ENCODE measurements at places on chromosomes 11 and 22.
A peak's percentile ranks its signal among the peaks of the same experiment; 100 is the strongest.

- DNase-seq = no peak
Measured at GRCh38 chr11:70804139-70804837, 406.0 kb downstream of the CTTN start.

GRCh38 chr11:111310723-111311122, 12.4 kb downstream of the POU2AF3 start:
- DNase-seq = no peak

GRCh38 chr11:123544631-123545375, 109.6 kb downstream of the SCN3B start:
- no peak for DNase-seq

- no peak for DNase-seq
Measured at GRCh38 chr11:46279126-46280099, 2.0 kb downstream of the CREB3L1 start.

DNA sequence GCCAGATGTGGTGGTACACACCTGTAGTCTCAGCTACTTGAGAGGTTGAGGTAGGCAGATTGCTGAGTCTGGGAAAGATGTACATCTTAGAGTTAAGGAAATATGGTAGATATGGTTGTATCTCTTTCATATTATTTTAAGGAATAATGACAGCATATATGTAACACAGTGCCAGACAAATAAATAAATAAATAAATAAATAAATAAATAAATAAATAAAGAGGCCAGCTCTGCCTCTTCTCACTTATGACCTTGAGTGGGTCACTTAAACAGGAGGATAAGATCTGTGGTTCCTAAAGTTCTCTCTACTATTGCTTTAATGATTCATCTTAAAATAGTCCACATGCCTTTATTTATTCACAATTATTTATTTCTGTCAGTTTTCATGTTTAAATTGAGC, 890.9 kb upstream of the TENM4 start:
- no peak for DNase-seq

GRCh38 chr11:96483374-96483955, 93.7 kb downstream of the JRKL start:
- no peak for DNase-seq

DNA sequence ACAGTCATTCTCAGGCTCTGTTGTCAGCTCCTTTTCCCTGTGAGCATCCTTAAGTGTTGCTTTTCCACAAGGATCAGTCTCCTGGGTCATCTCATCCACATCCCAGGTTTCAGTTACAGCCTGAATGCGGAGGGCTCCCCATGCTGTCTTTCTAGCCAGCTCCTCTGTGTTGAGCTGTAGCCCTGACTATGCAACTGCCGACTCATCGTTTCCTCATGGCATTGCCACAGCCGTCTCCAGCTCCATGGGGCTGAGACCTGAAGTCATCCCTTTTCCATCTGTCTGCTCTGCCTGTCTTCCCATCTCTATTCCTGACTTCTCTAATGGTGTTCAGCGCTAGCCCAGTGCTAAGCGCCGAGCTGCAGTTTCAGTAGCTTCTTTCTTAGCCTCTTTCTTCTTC, 11.8 kb downstream of the SAMM50 start:
- DNase-seq = no peak

DNA sequence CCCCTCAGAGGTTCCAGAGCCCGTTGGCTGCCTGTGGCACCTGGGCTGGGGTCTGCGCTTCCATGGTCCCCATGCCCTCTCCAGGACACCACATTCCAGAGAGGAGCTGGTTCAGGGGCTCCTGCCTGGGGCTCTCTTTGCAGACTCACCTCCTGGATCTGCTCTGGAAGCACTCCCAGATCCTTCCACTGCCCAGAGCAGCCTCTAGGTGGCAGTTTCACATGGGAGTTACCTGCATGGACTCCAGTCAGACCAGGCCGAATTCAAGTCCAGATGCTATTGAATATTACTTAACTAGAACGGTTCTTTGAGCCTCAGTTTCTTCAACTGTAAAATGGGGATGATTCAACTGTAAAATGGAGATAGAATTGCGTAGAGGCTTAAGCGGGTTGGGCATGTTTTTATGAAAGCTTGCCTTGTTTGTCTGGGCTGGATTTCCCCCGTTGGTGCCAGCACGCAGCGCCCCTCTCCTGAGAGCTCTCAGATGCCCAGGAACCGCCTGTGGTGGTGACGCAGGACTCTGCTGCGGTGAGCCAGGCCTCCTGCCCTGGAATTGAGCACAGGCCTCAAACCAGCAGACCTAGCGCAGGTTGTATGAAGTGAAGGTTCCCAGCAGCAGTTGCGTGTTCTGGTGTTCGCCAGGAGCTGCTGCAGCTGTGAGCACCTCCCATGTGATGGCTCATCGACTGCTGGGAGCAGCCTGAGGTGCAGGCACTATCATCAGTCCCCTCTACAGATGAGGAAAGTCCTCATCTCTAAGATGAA, 44.2 kb downstream of the LMO1 start:
- DNase-seq = no peak

- DNase-seq = no peak
Measured at GRCh38 chr11:75264971-75265370, 24.4 kb downstream of the TPBGL start.

GRCh38 chr11:110076371-110076965, 16.7 kb upstream of the ZC3H12C start:
- no peak for DNase-seq

GRCh38 chr11:69642913-69643632, 2.1 kb downstream of the CCND1 start:
- peak; percentile 70 for DNase-seq

DNA sequence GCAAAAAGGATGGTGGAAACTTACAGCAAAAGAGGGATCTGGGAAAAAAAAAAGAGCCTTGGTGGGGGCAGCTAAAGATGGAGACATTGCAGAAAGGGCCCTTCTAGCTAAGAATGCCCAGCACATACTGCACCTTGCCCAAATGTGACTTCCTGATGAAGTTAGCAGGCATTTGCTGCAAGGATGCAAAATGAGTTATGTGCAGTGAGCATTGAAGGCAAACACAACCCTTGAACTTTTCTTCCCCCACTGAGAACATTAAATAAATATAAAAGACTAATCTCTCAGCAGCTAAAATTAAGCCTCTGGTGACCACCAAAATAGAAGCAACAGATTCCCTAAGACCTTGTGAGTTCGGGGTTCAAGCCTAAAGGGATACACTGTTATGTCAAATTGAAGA, 129.9 kb downstream of the ARL14EP start:
- no peak for DNase-seq

GRCh38 chr11:70845591-70846041, 406.8 kb downstream of the SHANK2 start:
- DNase-seq = no peak

GRCh38 chr11:111441443-111441842, 62.4 kb upstream of the POU2AF1 start:
- no peak for DNase-seq

GRCh38 chr11:118295815-118296454, 8.6 kb upstream of the CD3E start:
- DNase-seq = no peak

DNA sequence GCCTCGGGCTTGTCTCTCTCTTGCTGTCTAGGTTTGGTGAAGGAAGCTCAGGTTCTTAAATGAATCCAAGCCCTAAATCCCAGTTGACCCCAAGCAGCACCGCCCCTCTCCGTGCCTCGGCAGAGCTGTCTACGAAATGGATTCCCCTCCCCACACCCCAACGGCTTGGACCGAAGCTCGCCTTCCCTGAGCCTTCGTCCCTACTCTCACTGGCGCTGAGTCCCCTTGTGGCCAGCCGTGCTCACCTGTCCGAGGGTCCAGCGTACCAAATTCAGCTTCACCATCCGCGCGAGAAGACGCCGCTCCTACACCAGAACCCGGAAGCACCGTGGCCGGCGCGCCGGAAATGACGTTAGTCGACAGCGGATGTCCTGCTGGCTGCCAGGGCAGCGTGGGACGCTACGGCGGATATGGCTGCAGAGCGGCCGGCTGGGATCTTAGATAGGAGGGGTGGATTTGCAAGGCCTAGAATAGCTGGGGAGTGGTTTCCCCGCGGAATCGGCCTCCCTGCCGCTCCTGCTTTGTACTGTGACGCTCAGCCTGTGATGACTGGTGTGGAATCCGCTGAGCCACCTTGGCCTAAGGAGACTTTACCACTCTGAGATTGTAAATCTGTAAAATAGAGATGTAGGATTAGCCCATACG, at the start of gene TFIP11:
TSS of gene TFIP11 (minus strand) at position 325 of the 645 bp plus-strand sequence. CDS start 2,201 bp downstream, outside the sequence.
- DNase-seq = peak; percentile 90

DNA sequence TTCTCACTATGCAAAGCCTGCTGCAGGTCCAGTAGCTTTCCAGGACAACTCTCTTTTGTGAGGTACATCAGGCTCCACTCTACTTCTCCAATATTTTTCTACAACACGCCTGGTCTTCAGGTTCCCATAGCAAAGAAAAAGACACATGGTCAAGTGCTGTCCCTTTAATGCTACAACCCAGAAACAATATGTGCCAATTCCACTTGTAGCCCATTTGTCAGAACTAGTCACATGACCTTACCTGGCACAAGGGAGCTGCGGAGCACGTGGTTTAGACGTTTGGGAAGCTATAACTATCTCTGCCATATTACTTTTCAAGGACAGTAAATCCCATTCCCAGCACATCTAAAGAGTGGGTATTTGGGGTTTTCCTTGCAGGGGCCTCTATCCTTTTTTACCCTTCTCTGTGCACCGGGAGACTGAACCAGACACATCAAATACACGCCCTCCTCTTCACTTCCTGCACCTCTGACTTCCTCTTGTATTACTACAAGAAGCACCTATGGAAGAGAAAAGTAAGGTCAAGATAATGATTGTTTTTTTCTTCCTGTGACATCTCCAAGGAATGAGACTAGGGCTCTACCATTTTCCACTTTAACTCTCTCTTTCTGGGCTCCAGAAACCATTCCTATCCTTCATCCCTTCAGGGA, 237.6 kb downstream of the ETS1 start:
- DNase-seq = no peak

DNA sequence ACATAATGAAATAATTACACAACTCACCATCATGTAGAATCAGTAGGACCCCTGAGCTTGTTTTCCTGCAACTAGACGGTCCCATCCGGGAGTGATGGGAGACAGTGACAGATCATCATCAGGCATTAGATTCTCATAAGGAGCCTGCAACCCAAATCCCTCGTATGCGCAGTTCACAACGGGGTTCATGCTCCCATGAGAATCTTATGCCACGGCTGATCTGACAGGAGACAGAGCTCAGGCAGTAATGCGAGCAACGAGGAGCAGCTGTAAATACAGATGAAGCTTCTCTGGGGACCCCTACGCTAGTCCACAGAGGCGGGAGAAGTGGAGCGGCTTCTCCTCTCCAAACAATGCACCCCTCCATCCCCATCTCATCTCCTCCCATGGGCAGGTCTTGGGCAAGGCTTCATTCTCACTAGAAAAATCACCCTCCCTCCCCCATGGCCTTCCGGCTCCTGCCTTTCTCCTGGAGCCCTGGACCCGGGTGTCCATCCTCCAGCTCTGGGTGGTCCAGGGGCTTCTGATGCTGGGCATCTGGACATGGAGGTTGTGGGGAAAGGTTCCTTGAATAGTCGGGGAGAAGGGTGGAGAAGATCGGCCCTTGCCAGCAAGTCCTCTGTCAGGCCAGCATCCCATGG, 16.2 kb upstream of the RAC2 start:
- DNase-seq = no peak

GRCh38 chr22:35558031-35558430, 17.4 kb downstream of the RASD2 start:
- no peak for DNase-seq

GRCh38 chr22:30909306-30909705, 59.3 kb downstream of the MORC2 start:
- no peak for DNase-seq

GRCh38 chr11:62889484-62890437, 9.1 kb downstream of the SLC3A2 start:
- DNase-seq = no peak

DNA sequence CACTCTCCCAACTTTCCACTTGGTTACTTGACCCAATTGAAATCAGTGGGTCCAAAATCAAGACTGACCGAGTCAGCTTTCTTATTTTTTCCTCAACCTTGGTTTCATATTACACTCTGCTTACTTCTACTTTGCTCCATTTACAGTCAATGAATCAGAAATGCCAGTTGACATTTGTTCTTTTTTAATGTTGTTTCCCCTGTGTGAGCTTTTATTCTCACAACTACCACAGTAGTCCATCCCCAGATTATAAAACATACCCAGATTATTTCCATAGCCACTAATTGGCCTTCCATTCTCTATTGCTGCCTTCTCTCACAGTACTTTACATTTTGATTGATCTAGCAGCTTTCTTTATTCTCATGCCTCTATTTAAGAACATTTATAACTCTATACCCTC, 50.0 kb downstream of the DNAJC24 start:
- no peak for DNase-seq

- no peak for DNase-seq
Measured at GRCh38 chr11:12705874-12706273, 31.7 kb downstream of the TEAD1 start.
